ENCODE measurements at places on chromosomes 1 and 21.

- no peak for DNase-seq
Observed at GRCh38 chr1:44154049-44154448, 12.6 kb upstream of the KLF18 start.

DNA sequence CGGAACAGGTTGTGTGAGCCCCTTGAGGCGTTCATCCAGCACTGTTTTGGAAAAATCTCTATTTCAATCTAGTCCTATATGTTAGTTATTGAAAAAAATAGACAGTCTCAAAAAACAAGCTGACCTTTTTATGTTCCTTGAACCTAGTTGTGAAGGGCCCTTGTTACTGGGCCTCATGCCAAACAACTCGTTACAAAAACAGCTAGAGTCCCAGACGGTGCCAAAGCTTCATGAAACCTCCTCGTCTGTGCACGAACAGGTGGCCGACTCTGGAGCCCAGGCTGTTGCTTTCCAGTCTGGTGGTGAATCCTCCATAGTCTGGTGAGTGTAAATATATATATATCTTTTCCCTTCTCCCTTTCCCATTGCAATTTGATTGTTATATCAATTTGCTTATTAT, at the start of gene CHIA:
TSS of gene CHIA (plus strand) at position 222 of the 400 bp plus-strand sequence. CDS start 19,617 bp downstream, outside the sequence.
- no peak for DNase-seq

- no peak for DNase-seq
Observed at GRCh38 chr1:215845234-215845891, 278.3 kb downstream of the KCTD3 start.

DNA sequence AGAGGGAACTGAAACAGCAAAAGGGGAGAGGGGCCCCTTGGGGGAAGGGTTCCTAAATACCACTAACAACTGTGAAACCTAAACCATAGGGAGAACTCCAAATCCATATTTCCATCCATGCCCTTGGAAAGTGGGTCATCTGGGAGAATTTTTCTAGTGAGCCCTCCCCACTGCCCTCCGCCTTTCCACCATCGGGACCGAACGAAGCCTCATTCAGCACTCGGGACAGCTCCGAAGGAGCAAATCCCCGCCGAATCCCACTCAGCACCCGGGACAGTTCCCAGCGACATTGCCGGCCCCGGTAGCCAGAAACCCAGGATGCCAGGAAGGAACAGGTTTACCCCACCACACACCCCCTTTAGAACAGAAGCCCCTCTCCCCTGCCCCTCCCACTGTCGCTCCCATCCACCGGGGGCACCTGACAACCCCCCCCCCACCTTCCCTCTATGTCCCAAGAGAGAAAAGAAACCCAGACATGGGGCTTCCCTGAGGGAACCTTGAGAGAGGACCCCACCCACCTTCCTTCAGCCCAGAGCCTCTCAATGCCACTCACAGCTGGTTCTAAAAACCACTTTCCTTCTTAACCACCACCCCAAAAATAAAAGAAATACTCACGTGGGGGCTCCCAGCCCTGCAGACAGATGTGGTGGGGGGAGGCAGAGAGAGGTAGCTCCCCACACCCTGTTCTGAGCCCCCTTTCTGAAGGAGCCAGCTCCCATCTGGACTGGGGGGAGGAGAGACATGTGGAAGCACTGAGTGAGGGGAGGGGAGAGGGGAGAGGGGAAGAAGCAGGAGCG, 4.5 kb downstream of the DLGAP3 start:
- no peak for DNase-seq

DNA sequence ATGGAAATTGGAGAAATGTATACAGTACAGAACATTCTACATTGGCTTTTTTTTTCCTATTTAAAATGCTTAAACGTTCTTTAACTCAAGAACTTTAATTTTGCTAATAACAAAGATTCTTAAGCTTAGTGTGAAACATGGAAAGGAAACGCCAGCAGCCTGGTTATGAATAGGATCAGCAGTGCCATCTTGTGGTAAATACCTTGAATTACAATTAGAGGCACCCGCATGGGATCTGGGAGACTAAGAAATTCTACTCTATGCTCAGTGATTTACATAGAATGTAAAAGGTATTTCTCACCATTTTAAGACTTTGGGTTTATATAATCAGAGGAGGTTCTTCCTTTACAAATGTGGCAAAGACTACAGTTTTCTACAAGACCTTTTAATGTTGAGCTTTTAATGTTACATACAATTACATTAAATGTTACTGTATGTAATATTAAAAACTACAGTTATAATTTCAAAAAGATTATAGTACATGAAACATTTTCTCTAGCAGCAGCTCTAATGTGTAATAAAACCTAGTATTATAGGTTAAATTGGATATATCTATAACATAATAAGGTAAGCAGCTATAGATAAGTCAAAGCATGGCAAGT, 32.1 kb upstream of the APOBEC4 start:
- no peak for DNase-seq

- DNase-seq, result no peak
Observed at GRCh38 chr1:230066031-230066430, 1.0 kb upstream of the GALNT2 start.

DNA sequence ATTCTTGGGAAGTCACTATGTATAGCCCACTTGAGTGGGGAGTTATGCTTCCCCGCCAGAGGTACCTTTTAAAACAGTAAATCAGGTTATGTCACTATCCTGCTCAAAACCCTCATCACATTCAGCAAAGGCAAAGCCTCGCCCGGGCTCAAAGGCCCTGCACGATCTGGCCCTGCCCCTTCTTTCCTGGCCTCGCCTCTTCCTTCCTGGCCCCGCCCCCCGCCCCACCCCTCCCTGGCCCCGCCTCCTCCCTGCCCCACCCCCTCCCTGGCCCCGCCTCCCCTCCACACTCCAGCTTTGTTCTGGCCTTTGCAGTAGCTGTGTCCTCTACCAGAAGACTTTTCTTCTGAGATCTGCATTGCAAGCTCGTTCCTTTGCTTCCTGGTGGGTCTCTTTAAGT, 6.6 kb downstream of the LDLRAD2 start:
- no peak for DNase-seq

DNA sequence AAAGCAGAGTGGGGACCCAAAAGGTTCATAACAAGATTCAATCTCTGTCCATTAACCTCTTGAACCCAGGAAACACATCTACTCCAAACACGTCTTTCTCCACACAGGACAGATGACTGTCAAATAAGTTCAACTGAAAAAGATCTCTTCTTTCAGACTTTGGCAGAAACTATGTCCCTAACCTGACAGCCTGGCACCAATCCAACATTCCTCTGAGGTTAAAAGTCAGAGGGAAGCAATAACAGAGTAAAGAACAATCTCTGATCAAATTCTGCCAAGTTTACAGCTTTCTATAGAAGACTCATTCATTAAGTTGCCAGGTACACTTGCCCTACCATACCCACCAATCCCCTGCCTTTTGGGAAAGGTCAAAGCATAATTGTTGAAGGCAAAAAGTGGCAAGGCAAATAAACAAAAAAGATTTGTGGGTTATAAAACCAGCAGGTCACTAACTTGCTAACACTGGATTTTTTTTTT, 31.9 kb downstream of the OTUD7B start:
- DNase-seq, result no peak
